Cortex of kidney (tissue), 1 donor: ENCODE measurements at places on chromosomes 11 and 22.

- no peak for DNase-seq
Observed at GRCh38 chr11:35336726-35337125, 82.6 kb downstream of the SLC1A2 start.

- no peak for DNase-seq
Observed at GRCh38 chr11:693415-693831, 1.6 kb downstream of the DEAF1 start.

DNA sequence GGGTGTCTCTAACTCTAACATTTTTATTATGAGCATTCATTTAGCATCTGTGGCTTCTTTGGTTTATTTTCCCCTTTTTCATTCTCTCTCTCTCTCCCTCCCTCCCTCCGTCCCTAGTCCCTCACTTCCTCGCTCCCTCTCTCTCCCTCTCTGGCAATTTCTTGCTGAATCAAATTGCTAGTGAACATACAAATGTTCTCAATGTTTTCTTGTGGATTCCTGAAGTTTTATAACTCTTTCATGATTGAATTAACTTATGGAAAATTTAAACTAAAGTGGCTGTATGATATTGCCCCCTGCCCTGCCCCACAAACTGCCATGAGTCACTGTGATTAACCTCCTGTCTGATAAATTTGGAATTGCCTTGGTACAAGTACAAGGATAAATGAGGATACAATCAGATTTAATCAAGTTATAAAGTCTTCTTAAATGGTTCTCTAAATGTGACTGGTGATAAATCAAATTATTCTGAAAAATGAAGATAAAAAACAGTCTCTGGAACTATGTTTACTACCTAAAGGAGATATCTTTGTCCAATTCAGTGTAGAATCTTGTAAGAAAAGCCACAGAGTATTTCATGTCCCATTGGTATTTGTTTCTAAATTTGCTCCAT lies 143.0 kb upstream of the PDGFD start:
- DNase-seq = no peak

- no peak for DNase-seq
Observed at GRCh38 chr22:32331236-32331917, 26.3 kb upstream of the RFPL3 start.

GRCh38 chr22:46801826-46802607 lies 39.6 kb downstream of the TBC1D22A start:
- DNase-seq = no peak

- DNase-seq = no peak
Observed at GRCh38 chr11:67439321-67440228, 2.1 kb upstream of the PTPRCAP start.

GRCh38 chr11:116703421-116703820 lies 69.4 kb downstream of the BUD13 start:
- no peak for DNase-seq

DNA sequence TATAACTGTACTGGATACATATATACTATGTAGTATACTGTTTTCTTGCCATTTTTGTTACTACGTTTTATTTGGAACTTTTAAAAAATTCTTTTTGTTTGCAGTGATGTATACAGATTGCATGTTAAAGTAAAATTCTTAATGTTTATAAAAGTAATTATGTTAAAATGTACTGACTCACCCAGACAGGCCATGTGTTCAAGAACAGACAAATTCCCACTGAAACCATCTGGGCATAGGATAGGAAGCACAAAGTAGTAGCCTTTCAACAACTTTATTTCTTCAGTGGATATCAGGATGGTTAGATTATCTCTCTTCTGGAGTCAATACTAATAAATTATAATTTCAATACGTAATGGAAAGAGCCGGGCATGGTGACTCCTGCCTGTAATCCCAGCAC lies 19.8 kb downstream of the PRMT3 start:
- no peak for DNase-seq

DNA sequence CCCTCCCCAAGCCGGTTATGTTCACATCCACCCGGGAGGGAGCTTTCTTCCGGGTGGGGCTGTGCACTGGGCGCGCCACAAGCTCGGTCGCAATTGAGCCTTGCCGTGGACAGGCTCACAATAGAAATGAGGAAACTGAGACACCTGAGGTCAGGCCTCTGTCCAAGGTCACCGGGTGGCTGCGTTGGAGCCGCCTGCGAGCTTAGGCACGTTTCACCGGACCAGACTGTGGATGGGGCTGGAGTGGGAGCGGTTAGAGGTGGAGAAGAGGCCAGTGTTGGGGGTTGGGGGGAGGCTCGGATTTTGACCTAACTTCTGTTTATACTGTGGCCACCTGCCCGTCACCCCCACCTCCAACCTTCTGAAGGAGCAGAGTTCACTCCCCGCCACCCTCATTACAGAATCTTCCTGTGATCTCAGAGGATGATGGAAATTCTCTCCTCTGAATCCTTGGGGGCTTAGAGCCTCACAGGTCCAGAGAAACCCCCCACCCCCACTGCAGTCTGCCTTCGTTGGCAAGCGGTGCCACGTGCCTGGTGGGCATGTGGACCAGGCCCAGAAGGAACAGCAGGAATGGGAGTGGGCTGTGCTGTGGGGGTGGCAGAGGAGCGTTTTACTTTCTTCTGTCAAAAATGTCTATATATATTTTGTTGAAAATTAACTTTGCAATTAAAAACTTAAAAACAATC lies 631 bp upstream of the NPTXR start:
- DNase-seq = no peak
